ENCODE measurements at places on chromosomes 11 and 22.

DNA sequence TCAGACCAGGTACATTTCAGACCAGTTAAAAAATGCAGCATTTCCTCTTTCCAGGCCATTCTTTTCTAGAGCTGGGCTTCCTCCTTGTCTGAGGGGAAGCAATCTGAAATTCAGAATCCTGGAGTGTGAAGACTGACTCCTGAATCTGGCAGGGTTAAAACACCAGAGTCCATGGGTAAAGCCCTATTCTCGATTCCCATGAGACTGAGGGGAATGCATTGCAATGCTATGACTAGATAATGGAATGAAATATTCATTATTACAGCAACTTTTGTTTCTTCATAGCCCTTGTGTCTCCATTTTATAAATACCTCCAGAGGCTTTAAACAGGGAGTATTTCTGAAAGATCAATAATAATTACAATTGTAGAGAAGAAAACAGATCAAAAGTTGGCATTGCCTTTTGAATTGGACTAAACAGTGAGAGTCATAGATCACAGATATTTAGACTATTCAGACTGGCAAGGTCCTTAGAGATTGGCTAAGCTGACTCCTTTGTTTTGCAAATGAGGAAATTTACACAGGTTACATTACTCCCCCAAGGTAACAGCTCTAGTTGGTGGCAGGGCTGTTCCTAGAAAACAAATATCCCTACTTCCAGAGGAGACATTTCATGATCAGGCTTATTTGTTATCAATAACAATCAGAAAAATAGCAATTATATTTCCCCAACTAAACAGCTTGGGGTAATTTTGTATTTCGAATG lies 632.6 kb upstream of the KIRREL3 start:
- DNase-seq: no peak

DNA sequence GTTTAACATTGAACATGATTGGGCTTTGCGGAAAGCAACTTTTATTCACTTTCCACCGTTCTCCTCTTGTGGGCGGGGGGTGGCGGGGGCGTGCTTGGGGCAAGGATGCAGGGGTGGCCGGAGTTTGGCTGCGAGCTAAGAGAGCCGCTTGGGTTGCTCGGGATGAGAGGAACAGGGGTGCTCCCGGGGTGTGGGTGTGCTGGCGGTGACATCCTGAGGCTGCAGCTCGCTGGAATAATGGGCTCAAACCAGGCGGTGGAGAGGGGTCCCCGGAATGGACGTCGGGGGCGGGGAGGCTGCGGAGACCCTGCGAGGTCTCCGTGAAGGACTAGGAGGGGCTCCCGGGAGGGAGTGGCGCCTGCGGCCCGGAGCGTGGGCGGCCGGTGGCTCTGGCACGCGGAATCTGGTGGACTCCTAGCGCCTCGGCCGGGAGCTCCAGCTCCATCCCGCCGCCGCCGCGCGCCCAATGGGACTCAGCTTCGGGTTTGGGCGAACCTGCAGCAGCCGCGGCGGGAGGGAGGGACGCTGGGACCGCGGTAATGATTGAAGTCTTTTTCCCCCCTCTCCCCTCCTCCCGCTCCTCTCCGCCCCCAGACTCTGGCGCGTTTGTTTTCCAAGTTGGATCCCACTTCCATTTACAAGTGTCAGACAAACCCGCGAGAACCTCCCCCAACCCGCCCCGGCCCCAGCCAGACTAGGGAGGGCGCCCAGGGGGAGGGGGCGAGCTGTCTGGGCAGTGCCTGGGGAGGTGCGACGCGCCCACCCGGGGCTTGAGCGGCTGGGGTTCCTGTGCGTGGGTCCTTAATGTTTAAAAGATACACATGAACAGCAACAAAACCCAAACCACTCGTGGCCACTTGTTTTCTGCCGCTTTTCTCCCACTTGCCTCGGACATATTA lies 2.0 kb downstream of the FAT3 start:
- peak; percentile 62 for DNase-seq

DNA sequence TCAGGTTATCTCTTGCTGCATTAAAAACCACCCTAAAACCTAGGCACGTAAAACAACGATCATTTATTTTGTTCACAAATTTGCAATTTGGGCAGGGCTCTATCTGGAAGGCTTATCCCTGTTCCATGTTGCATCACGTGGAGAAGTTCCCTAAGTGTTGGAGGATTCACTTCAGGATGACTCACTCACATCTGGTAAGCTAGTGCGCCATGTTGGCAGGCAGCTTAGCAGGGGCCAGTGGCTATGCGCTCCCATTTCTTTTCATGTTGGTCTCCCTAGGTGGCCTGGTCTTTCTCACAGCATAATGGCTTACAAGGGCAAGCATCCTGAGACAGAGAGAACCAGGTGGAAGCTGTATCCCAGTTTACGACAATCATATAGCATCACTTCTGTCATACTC lies 226.8 kb downstream of the BLID start:
- no peak for DNase-seq

GRCh38 chr11:889257-889656 lies 21.4 kb downstream of the CHID1 start:
- no peak for DNase-seq

- no peak for DNase-seq
These were observed 12.3 kb downstream of the IPO7 start for GRCh38 chr11:9396752-9397151.

GRCh38 chr11:2270322-2271076 lies at the start of gene ASCL2:
Gene ASCL2 (minus strand): TSS chr11:2270588. CDS start chr11:2270332, 256 bp downstream.
- DNase-seq: peak; percentile 58

DNA sequence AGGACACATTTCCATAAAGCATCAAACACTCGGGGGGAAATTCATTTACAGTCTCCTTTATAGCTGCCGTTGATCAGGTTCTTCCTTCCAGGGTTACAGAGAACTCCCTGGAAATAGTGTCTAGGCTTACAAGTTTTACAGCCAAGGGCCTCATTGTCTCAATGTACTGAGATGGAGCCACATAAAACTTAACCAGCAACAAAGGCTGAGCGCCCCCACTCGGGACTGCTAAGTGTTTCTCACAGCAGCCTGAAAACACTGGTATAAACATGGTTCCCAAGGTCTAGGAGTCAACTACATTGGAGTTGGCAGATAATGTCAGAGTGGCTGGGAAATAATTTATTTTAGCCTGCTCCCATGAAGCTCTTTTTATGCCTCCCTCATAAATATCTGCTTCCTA lies 686.2 kb downstream of the OPCML start:
- no peak for DNase-seq

DNA sequence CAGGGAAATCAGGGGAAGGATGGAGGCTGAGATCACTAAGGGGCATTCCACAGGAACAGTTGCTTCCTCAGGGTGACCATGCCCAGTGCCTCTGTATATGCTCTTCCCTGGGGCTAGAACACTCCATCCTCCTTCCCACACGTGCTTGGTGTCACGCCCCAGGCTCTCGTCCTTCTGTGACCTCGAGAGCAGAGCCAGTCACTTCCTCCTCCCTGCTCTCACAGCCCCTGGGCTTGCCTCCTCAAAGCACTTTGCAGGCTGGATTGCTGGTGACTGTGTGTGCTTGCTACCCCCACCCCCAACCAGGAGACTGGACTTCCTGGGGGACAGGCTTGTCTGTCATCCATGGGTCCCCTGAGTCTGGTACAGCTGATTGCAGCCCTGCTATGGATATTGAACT lies 56.5 kb upstream of the AMPD3 start:
- DNase-seq: no peak

GRCh38 chr22:47129902-47130635 lies 367.6 kb downstream of the TBC1D22A start:
- DNase-seq: no peak

- DNase-seq: no peak
These were observed 15.4 kb downstream of the OR52K2 start for GRCh38 chr11:4464216-4465159.

DNA sequence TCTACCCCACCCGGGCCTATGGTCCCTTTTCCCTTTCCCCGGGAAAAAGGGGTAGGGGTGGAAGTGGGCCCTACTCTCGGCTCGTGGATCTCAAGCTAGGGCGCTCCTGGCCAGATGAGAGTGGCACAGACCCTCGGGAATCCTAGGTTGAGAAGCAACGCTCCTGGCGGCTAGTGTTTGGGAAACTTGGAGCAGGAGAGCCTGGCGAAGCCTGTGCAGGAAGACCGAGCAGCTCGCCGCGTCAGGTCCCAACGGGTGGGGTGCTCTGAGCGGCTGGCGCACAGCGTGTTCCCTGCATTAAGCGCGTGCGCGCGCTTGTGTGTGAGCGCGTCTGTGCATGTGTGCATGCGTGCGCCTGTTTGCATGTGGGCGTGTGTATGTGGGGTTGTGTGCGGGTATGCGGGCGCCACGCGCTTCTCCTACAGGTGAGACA lies 7.1 kb upstream of the FLI1 start:
- peak; percentile 64 for DNase-seq

- no peak for DNase-seq
These were observed 50.2 kb downstream of the JAM3 start for GRCh38 chr11:134119094-134119493.

DNA sequence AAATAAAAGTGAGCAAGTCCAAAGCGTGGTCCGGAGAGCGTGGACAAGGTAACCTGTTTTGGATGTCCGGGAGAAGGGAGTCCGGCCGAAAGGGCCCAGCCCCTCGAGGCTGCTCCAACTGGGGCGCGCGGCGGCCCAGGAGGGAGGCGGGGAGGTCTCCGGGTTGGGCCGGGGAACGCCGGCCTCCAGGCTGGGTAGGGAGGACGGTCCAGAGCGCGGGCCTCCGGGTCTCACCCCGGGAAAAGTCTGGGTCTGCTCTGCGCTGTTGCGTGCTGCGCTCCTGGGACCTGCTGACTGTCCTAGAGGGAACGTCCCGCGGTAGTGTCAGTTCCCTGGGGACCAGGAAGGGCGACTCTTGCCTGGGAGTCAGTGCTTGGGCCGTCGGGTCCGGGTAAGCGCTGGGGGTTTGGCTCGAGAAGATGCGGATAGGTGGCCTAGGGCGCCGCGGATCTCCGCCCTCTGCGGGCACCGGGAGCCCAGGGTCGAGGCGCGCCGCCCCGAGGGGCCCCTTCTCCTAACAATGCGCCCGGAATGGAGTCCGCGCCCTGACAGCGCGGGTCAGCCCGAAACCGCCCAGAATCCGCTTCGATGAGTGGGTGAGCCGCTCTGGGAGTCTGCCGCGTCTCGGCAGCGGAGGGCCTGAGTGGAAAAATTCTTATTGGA lies 988 bp upstream of the FLI1 start:
- DNase-seq: peak; percentile 77

DNA sequence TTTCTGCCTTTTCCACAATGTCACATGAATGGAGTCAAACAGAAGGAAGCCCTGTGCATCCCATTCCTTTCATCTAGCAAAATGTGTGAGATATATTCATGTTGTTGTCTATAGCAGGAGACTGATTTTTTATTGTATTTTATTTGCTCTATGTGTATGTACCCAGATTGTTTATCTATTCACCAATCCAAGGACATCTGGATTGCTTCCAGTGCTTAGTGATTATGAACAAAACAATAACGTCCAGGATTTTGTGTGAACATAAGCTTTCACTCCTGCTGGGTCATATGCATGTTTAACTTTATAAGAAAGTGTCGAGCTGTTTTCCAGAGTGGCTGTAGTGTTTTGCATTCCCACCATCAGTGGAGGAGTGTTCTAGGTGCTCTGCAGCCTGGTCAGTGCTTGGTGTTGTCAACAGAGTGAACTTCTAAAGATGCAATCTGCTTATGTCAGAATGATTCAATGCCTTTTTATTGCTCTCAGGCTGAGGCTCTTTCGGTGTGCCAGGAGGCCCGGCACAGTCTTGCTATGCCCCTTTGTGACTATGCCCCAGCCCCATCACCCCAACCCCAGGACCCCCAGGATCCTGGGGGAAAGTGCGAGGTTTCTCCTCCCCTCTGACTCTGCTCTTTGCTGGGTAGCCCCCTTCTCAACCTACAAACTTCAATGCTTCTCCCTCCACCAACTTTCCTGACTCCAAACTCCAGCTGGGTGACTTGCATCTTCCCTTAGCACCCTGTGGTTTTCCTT lies 19.9 kb upstream of the SYT13 start:
- DNase-seq: no peak

- DNase-seq: no peak
These were observed 336.0 kb downstream of the CADM1 start for GRCh38 chr11:115168229-115168671.

All from right forelimb (tissue), 1 donor.